ENCODE measurements at places on chromosomes 13 and 19.

DNA sequence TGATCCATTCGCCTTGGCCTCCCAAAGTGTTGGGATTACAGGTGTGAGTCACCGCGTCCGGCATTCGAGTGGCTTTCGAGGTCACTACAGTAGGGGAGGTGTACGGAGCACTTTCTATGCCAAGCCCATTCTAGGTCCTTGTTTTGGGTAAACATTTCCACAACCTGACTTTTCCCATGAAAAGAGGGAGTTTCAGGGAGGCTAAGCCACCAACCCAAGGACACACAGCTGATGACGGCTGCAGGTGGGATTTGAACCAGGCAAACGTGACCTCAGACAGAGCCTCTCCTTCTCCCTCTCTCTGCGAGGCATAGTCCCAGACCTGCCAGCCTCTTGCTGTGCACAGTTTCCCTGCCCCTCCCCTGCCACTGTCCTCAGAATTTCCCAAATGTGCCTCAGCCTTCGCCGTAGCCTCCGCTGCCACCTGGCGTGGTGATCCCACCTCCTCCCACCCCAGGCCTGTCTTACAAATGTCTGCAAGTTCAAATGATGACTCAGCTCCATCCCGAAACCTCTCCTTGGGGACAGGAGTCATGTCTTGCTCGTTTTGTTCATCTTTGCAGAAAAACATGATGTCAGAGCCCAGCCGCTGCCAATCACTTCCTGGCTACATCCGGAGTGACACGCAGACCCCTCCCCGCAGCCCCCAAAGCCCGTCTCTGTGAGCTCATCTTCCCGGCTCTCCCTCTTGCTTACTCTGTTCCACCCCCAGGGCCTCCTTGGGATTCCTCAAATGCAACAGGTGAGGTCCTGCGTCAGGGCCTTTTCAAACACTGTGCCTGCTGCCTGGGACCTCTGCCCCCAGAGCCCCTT lies 6.6 kb upstream of the GADD45B start:
- DNase-seq: no peak

DNA sequence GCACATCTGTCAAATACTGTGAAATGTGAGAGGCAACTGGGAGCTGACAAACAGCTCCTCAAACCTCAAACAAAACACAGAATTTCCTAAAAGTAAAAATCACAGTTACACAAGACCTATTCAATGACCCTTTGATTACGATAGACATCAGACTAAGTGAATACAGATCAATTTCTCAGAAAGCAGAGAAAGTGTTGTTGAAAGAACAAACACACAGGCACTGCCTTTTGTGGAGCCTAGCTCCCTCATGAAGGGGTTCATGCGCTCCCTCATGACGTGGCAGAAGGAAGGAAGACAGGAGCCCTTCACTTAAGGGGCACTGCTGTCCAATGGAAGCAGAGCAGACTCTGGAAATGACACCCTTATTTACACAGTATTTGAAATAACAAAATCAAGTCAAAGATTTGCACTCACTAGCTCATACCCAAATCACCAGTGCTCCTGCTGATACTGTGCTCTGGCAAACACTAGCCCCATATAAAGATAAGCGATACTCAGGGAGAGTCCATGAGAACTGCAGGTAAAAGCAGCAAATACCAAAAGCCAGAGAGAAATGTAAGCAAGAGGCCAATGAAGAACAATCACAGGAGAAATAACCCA lies 144.9 kb downstream of the KLF12 start:
- DNase-seq: no peak

DNA sequence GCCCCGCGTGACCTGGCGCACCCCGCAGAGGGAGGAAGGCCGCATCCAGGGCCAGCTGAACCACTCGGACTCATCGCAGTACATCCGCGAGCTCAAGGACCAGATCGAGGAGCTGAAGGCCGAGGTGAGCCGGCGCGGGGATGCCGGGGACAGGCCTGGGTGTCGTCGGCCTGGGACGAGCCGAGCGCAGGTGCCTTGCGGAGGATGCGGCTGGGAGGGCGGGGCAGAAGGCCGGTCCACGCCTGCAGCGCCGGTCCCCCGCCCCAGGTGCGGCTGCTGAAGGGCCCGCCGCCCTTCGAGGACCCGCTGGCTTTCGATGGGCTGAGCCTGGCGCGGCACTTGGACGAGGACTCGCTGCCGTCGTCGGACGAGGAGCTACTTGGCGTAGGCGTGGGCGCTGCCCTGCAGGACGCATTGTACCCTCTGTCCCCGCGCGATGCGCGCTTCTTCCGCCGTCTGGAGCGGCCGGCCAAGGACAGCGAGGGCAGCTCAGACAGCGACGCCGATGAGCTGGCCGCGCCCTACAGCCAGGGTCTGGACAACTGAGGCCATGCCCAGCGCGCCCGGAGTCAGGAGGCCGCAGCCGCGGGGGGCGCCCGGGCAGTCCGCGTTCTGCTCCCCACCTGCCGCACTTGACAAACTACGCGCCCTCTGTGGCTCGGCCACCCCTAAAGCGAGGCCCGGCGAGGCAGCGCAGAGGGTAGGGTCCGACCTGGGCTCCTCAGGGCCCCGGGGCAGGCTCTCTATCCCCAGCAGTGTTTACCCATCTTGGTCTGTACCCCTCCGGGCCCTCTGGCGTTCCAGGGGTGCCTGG lies 10.8 kb downstream of the PRR36 start:
- DNase-seq: no peak

DNA sequence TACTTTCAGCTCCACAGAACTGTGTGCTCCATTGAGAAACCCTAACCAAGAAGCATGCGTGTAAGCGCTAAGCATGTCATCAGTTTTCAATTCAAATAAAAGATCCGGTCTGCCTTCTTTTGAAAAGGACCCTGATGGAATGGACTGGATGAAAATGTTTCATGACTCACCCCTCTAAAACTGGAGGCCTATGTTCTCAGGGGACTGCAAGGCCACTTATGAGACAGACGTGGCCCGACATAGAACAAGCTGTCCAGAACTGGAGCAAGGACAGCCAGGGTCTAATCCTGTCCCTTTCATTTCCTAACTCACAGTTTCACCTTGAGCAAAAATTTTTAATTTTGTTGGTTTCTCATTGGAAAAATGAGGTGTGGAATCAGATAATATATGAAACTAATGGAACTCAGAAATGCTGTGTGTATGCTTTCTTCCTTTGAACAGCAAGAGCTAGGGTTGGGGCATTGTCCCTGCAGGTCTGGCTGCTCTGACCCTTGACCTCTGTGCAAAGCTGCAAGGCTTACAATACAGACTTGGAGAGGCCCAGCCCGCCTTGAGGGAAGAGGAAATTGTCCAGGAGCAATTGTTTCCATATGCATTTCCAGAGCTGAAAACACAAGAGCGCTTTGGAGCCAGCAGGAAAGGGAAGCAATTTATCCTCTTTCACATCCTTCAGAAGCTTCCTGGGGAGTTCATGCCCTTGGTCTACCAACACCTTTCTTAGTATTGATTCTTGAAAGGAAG lies 553.4 kb upstream of the KLF12 start:
- DNase-seq: no peak

DNA sequence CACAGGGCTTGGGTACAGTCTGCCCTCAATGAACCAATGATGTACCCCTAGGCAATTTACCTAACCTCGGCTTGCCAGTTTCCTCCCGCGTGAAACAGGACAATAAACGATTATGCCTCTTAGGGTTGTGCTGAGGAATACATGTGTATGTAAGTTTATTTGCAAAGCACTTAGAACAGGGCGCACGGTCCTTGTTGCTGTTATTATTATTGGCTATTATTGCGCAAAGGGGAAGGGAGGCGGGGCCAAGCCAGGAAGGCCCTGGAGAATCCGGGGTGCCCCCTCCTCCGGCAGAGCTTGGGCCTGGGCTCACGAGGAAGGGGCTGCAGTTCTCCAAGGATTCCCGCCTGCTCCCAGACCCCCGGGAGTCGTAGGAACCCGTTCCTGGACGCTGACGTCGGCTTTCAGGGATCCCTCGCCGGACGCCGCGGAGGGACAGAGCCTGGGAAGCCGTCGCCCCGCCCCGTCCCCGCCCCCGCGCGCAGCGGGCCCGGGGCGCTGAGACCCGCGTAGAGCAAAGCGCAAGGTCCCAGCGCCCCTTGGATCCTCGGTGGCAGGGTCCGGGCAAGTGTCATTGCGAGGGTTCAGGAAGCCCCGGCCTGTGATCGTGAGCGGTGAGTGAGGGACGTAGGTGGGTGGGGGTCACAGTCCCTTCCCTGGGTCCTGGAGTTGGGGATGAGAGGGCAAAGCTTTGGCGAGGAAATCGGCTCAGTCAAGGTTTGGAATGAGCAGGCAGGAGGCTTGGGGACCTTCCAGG lies at the start of gene TMEM91:
Gene TMEM91 (plus strand): TSS at position 293 of the 757 bp plus-strand sequence. CDS start 1,777 bp downstream, outside the sequence.
- no peak for DNase-seq

DNA sequence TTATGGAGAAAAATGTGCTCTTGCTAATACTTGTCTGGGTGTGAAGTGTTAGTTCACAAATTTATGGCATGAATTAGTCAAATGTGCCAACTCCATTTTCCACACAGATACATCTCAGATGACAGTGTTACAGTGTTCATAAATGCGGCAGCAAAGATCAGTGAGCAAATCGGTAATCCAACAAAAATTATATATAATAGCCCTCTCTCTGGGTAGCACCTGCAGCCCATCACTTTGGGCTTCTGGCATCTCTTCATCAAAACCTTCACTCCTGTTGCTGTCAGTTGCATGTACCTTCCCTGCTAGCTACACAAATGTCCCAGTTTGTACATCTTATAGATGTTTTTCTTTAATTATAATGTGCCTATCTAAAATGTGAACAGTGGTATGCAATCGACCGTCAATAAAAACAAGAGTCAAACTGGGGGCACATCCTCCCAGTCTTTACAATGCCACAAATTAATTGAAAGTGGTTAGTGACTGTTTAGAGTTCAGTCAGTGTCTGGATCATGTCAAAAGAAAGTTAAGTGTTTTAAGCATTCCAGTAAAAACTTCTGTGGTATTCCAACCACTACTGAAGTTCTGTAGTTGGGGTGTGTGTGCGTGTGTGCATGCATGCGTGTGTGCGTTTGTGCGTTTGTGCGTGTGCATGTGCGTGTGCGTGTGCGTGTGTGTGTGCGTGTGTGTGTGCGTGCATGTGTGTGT lies 448.9 kb downstream of the DCT start:
- DNase-seq: no peak

- no peak for DNase-seq
Observed at GRCh38 chr19:31272583-31273106, 76.6 kb downstream of the TSHZ3 start.

DNA sequence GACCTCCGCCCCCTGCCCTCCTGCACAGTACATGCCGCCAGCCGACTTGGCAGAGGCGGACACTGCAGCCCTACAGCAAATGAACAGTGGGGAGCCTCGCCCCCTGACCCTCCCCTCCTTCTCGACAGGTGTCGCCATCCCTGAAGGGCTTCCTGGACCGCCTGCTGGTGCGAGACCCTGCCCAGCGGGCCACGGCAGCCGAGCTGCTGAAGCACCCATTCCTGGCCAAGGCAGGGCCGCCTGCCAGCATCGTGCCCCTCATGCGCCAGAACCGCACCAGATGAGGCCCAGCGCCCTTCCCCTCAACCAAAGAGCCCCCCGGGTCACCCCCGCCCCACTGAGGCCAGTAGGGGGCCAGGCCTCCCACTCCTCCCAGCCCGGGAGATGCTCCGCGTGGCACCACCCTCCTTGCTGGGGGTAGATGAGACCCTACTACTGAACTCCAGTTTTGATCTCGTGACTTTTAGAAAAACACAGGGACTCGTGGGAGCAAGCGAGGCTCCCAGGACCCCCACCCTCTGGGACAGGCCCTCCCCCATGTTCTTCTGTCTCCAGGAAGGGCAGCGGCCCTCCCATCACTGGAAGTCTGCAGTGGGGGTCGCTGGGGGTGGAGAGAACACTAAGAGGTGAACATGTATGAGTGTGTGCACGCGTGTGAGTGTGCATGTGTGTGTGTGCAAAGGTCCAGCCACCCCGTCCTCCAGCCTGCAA lies 18.3 kb upstream of the NCCRP1 start:
- no peak for DNase-seq

DNA sequence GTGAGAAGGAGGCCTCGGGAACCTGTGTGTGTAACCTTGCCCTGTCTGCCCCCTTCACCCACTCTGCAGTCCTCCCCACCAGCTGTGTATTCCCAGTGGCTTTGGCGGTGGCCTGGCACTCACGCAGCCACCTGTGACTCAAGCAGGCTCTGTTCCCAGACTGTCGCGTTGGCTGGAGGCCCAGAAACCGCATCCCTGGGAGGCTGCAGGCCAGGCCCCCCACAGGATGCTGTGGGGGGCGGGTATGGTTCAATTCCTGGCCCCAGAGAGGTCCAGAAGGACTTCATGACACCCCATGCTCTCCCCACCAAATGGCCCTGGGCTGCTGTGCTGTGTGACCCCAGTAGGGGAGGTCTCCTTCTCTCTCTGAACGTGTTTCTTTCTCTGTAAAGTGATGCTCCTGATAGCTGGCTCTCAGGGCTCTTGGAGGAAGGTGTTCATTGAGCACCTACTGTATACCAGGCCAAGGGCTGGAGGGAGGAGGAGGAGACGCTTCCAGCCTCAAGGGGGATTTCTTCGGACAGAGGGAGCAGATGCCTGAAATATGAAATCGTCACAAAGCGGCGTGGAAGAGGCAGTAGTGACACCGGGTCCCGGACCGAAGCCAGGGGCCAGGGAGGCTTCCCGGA lies 1.9 kb upstream of the LINGO3 start:
- DNase-seq: no peak

- no peak for DNase-seq
Observed at GRCh38 chr13:67140006-67140405, 90.1 kb downstream of the PCDH9 start.

DNA sequence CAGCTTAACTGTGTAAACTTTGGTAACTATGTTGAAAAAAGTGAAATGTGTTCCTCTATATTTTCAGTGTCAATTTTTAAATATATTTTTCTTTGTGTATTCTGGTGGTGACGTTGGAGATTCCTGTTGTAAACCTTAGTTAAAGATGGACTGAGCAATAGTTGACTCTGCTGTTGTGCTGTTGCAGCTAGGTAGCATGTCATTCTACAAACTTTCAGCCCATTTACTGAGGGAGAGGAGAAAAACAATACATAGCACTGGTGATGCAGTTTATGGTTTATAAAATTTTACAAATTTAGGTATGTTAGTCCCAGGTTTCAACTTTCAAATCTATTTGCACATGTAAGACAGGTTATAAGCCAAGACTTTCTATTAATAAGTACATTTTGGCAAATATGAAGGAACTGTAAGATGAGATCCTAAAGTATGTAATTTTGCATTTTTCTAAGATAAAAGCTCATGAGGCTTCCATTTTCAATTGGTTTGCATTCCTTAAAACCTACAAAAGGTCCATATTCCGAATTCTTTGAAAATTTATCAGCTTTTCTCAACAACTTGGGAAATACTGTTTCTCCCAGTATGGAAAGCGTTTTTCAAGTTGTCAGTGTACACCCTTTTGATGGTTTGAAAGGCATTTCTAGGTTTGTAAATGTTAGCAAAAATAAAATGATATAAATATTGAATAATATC lies 1.5 kb downstream of the NDFIP2 start:
- DNase-seq: no peak

All from vagina (tissue), 2 donors.